ENCODE measurements at places on chromosomes 1 and 21.

- no peak for DNase-seq
These were observed 4.8 kb downstream of the SNIP1 start for GRCh38 chr1:37549341-37549740.

DNA sequence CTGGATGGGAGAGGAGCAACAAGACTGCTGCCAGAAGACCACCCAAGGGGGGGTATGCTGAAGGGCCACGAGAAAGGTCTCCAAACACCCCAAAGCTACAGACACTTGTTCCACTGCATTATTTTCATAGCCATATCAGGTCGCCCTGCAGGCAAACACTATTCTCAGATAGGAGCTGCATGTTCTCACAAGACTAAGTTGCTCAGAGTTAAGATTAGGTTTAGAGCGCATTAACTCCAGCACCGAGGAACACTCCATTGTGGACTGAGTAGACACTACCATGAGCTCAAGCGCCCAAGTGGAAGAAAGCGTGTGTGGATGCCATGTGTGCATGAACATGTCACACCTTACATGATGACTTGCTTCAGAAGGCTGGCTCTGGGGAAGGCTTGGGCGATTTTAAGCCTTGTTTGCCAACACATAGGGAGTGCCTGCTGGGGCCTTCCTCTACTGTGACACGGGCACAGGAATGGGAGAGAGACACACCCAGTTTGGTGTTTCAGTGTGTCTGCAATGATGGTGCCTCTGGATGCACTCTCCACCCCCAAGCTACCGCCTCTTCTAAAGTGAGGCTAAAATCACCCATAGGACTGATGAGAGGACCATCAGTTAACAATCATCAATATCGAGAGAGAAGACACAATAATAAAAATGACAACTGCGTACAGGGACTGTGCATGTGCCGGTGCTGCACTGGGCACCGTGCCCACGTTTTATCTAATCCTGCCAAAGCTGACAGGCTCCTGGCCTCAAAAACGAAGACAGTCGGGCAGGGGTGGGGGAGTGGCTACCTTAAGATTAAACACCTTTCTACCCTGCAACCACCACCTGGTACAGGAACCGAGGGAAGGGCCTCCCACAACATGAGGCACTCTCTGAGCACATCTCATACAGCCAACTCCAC, 34.9 kb downstream of the SSBP3 start:
- no peak for DNase-seq

DNA sequence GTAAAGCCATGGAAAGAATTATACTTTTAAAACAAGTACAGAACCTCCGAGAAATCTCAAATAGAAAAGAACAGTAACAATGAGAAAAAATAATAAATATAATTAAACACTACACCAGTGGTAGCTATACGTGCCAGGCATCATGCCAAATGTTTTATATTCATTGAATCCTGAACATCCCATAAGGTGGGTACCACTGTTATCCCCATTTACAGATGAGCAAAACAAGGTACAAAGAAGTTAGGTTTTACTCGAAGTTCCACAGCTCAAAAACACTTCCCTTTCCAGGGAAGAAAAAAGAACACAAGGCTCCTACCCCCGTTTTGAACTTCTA, 33.4 kb downstream of the JAK1 start:
- DNase-seq: no peak

- DNase-seq: no peak
These were observed 26.8 kb downstream of the UROD start for GRCh38 chr1:45038661-45039364.

- no peak for DNase-seq
These were observed 194.0 kb upstream of the PLXNA2 start for GRCh38 chr1:208438112-208438699.

Data from GM04503 (cell line).